ENCODE measurements at places on chromosomes 3 and 15.

DNA sequence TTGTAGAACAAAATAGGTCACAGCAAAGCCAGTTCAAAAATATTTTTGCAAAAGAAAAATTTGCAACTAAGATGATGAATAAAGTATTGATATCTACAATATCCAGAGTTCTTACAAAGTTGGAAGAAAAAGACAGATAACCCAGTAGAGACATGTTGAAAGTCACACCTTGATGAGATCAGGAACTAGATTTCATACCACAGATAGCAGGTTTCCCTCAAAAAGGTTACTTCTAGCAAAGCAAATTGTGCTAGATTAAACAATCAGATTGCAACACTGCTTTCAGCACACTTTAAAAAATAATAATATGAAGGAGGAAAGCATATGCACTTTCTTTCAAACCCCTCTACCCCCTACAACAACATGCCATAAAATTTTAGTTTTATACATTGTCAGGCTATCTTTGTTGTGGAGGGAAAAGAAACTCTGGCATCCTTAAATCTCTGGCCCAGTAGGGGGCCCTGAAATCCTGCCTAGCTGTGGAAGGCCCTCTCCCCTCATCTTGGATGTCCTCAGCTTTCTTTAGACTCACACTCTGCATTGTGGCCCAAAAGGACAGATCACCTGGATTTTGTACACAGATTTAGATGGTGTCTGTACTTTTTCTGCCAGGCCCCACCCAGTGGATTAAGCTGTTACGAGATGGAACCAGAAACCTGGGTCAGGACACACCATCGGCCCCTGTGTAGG, 50.9 kb downstream of the CCR3 start:
- no peak for DNase-seq

GRCh38 chr3:172606021-172606420, 82.8 kb upstream of the TNFSF10 start:
- no peak for DNase-seq

GRCh38 chr3:138195481-138195880, 8.4 kb downstream of the ARMC8 start:
- no peak for DNase-seq

GRCh38 chr15:70212286-70212962, 114.7 kb upstream of the TLE3 start:
- no peak for DNase-seq

DNA sequence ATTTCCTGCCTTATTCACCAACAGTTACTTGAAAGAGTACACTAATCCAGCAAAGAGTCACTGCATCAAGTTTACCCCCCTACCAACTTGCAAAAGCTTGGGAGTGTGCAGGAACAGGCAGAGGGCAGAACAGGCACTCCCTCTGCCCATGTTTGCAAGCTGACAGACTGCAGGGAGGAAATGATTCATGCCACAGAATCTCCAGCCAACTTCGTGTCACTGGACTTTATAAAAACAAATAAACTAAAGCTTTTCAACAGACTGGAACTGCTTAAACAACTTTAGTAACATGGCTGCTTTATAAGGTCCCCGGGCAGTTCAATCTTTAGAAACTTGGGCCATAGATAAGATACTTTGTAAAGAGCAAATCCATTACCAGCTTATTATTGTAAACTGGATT, 129.5 kb downstream of the THRB start:
- DNase-seq: no peak

- DNase-seq: no peak
Measured at GRCh38 chr3:179265875-179266274, 15.0 kb upstream of the KCNMB3 start.

Data from stimulated activated CD4-positive, alpha-beta T cell treated with anti-CD3 and anti-CD28 coated beads, Interleukin-2, amount 100 ng/mL, for 24 hours (primary cell).